Kasumi-1 (cell line): ENCODE measurements at places on chromosomes 3 and 15.

DNA sequence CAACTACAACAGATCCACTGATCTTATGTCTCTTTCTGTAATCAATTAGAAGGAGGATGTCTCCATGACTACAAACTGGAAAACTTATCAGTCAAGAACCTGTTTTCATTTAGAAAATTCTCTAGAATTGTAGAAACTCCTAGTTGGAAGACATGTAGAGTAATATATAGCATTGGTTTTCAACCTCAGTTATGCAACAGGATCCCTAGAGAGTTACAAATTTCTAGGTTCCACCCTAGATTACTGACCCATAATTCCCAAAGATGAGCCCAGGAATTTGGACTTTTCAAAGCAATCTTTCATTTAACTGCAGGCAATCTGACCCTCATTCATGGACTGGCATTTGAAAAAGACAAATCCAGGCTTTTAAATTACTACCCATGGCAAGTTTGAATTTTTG, 116.9 kb upstream of the RAP2B start:
- DNase-seq = no peak

GRCh38 chr15:74176262-74177214, 3.0 kb downstream of the ISLR start:
- no peak for DNase-seq

DNA sequence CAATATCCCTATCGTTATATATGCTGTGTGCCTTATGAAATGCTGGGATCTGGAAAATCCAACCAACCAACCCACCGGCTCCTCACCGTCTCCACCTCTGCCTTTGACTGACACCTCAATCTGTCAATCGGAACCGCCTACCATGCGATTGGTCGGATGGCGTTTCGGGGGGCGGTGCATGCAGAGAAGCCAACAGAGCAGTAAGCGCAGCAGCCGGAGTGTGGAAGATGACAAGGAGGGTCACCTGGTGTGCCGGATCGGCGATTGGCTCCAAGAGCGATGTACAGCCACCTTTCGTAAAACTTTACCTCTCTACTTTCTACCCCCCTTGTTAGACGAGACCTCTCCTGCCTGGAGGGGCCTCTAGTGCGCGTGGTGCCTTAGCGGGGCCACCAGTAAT, 6.3 kb downstream of the CLK3 start:
- no peak for DNase-seq

DNA sequence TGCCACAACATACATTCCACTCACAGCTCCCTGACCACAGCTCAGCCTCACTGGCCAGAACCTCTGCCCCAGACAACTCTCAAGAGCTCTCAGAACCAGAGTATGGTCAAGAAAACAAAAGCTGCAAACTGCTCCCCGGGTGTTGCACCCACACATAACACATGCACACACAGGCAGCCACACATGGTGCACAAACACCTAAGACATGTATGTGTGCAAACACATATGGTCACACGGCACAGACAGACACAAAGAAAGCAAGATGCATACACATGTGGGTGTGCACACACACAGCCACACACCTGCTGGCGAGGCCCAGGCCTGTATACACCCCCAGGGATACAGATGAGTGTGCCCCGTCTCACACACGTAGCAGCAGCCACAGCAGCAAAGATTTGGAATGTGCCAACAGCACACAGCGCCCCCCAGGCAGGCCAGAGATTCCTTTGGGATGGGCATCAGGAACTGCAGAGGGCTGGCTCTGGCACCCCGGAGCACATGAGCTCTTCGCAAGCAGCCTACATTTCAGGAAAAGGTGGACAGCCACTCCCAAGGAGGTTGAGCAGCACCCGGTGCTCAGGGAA, 6.6 kb downstream of the KLF15 start:
- DNase-seq = no peak

DNA sequence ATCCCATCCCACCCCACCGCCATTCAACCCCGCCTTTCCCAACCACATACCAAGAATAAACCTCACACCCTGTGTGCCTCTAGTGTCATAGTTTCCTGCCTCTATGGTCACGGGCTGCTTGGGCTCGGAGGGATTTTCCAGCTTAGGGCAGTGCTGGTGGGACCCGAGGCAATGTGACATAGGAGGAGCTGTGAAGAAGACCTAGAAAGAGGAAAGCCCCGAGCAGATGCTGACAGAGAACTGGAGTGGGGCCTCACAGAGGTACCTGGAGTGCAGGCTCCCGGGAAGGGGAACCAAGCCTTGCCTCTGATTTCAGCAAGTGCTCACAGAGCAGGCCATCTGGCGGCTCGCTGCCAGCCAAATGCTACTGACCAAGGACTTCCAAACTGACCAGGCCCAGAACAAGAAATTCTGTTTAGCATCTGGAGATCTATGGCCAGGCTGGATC, 27.5 kb downstream of the BHLHE40 start:
- DNase-seq = peak; percentile 61

DNA sequence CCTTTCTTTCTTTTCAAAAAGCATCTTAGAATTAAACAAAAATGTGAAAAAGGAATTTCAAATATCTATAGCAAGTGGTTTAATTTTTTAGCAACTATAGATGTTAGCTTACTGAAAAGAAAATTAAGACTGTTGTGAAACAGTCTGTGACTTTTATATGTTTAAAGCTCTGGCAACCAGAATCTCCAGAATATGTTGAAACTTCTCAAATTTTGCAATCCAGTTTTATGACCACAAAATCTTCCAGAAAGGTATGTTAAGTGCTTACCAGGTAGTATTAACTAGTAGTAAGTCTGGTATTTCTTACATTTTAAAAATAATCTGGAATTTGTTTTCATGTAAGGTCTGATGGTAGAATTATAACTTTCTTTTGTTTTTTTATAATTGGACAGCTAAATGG, 235.0 kb downstream of the SLC9A9 start:
- DNase-seq = no peak
